ENCODE measurements at places on chromosomes 6 and 20. TPM values are rescaled to one million over a fixed set of nuclear protein-coding genes. Genes with fewer than 3 reads are reported as not detected.

The TMEM170B gene
- total RNA-seq, result 1.0 TPM

The DPPA5 gene
- not detected for total RNA-seq

The CLIC1 gene
- total RNA-seq, result 495 TPM

The WFDC12 gene
- not detected for total RNA-seq

The LY6G6C gene
- not detected for total RNA-seq

All from A549 treated with CpdA at 1 μM for 4 hours (cell line).